ENCODE measurements at places on chromosomes 1 and 21.

- no peak for DNase-seq
Observed at GRCh38 chr1:180675586-180675985, 43.8 kb downstream of the XPR1 start.

DNA sequence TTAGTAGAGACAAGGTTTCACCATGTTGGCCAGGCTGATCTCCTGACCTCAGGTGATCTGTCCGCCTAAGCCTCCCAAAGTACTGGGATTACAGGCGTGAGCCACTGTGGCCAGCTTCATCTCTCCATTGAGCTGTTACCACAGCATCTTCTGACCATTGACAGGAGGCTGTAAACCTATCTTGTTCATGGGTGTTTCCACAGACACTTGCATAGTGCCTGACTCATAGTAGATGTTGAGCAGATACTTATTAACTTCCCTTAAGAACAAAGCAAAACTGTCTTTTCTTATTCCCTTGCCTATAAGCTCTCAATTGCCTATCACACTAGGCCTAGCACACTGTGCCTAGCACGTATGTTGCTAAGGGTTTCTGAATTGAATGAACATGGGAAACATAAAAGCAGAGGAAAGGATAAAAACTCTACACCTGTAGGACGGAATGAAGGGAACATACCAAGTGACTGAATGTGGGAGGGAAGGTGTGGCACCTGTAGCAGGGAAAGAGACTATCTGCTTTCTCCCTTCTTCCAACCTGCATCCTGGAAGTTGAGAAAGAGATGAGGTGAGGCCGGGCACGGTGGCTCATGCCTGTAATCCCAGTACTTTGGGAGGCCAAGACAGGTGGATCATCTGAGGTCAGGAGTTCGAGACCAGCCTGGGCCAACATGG, 1.2 kb upstream of the C1orf54 start:
- no peak for DNase-seq

- no peak for DNase-seq
Observed at GRCh38 chr1:228273720-228274451, 66.0 kb downstream of the OBSCN start.

DNA sequence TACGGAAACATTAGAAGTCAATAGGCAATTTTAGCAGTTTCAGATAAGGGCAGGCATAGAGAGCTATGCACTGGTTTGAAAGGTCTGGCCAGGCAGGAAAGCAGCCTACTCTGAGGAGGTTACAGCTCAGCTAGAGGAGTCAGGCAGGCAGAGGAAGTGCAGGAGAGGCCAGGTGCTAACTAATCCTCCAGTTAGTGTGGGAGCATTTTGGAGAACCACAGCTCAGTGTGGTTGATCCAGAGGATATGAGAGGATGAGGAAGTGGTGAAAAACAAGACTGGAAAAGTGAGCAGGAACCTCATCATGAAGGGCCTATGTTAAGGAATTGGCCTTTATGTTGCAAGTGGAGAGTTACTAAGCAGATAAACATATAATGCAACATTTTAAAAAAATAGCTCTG, 282.4 kb upstream of the SGIP1 start:
- peak; percentile 55 for DNase-seq
